ENCODE measurements at places on chromosomes 6 and 20.

DNA sequence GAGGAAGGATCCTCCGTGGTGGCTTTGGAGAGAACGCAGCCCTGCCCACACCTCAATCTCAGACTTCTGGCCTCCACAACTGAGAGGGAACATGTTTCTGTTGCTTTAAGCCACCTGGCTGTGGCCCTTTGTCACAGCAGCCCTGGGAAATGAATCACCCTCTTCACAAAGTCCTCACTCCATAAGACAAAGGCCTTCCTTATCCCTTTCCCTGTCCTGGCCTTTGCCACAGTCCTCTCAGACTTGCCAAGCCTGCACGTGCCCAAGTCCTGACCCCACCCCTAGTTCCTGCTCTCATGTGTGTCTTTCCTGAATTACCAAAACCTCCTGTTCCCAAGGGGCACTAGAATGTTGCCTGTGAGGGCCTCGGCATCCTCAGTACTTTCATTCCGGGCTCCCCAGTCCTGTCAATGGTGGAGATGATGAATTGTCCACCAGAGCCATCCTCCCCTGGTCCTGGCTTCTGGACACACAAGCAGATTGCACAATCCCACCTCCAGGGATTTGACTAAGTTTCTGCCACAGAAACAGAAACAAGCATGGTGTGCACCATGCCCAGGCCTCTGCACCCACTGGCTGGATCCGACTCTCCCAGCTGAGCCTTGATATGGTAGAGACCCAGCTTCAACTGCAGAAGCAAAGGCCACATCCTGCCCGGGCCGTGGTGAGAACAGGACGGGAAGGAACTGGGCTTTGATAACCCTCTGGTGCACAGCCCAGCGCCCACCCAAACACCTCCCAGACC, 232.6 kb upstream of the PDE10A start:
- DNase-seq, result no peak

DNA sequence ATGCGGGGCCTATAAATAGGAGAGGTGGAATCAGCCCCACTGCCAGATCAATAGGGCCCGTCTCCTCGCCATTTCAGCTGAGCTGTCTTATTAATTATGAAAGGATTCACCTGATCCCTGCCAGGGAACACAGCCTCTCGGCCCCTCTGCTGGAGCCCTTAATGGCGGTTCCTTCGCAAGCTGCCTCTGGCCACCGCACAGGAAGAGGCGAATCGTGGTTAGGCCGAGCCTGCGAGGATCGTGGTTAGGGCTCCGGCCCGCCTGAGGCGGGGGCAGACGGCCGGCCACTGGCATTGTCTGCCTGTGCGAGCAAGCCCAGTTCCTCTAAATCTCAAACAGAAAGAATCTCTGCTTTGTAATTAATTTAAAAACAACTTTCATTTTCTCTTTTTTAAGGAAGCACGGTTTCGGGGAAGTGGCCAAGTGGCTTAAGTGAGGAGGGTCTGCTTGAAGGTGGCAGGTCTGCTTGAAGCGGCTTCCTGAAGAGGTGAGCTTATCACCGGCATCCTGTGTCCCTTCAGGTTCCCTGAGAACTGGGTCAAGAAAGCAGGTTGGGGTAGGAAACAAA, 9.2 kb downstream of the NRN1 start:
- no peak for DNase-seq

DNA sequence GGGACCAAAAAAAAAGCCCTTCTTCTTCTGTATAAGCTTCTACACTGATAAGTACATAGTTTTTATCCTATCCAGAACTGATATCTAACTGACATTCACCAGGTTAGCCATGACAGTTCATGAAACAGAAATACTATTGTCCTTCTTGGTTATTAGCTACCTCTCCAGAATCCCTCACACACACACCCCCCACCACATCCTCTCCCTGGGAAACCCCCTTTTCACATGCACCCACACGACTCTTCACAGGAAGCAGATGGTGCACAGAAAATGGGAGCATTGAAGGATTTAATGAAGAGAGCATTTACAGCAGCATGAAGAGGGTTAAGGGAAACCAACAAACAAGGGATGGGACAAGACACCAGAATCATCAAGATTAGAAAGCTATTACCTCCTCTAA, 88.9 kb downstream of the FHL5 start:
- no peak for DNase-seq

- DNase-seq, result no peak
These were observed 216.2 kb downstream of the NFATC2 start for GRCh38 chr20:51326201-51326819.

GRCh38 chr20:56928007-56928406, 298.9 kb downstream of the TFAP2C start:
- DNase-seq, result no peak

Measured in HS-27A (cell line).